ENCODE measurements at places on chromosomes 2 and 18.

- no peak for ATAC-seq
These were observed 1.3 kb downstream of the NYAP2 start for GRCh38 chr2:225400546-225401400.

DNA sequence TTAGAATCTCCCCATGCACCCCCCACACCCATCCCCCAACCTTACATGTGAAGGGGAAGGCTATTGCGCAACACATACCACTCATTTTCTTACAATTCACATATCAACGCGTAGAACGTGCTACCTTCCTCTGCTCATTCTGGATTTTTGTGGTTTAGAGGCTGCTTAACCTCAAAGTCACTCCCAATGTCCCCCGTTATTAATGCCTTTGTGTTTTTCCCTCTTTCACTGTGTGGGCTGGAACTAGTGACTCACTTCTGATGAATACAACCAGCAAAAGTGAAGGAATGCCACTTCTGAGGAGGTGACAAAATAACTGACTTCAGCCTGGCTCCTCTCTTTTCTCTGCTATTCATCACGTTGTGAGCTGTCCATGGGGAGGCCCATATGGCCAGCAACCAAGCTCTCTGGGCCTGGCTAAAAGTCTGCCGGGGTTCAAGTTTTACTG is 342.5 kb upstream of the NXPH2 start:
- ATAC-seq: no peak

GRCh38 chr2:63055226-63056106 is 4.8 kb downstream of the OTX1 start:
- no peak for ATAC-seq

DNA sequence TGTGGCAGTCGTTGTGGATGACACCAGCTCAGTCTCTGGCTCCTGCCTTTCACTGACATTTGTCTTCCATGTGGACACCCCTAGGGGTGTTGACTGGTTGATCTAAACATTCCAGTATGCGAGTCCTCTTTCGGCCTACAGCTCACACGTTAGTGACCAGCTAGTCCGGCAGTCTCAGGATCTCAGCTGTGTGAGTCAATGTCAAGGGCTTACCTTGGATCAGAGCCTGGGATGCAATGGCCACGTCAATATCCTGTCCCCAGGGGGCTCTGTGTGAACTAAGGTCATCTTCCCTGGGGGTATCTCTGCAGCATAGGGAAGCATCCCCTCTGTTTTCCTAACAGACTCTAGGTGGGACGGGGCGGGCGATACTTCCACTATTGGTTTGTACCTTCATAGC is 35.1 kb upstream of the YWHAQ start:
- ATAC-seq: no peak

DNA sequence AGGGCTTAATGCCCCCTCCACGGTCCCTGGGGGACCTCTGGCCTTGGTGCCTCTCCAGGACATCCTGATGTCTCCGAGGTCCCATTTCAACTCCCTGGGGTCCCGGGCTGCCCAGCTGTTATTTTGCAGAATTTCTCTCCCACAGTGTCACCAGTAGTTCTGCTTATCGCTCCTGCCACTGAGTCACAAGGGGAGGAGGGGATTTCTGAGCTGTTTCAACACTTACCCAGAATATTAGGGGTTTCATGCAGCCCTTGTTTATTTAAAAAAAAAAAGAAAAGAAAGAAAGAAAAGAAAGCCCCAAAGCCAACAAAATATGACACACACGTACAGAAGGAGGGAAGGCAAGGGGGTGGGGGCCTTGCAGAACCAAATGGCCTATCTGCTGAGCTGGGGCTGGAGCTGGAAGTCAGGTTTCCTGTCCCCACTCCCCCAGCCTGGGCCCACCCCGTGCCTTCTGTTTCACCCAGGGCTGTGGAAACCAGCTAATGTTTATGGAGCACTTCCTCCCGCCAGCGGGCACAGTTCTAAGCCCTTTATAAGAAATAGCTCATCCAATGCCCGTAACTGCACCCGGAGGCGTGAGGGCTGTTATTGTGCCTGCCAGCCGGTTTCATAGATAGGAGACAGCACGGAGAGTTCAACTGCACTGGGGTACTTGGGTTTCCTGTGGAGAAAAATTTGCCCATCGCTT is 8.4 kb upstream of the ARID5A start:
- ATAC-seq: no peak

Measured in esophagus mucosa (tissue), 1 donor.